ENCODE measurements at places on chromosomes 4 and X.

DNA sequence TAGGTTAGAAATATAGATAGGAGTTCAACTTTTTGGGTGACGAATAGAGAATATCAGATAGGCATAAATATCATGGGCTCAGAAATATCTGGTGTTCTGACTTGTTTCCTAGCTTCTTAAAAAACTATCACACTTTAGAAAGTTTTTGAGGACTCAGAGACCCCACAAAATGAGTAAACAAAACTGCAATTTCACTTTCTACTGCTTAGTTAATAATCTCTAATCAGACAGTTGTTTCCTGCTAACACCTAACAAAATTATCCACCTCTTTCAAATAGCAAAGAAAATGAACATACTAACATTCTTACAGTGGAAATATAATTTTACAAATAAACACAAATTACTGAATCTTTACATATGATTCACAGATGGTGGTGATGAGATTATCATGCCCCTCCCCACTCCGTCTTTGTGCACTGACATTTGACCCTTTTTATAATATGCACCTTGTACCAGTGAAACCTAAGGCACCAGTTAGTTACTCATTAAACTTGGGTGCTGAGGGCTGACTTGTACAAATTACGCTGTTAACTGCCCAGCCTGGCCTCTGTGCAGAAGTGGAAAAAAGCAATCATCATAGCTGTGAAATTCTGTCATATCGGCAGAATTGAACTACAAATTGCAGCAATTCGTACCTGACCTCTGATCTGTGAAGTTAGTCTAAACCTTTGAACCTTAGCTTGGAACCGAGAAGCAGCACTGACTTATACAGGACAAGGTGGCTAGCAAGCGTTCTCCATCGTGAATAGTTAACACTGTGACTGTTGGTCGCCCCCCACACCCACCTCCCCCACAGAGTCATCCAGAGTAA, 138.7 kb downstream of the CHRNA9 start:
- no peak for DNase-seq

GRCh38 chr4:65911720-65912119, 241.4 kb upstream of the EPHA5 start:
- no peak for DNase-seq

DNA sequence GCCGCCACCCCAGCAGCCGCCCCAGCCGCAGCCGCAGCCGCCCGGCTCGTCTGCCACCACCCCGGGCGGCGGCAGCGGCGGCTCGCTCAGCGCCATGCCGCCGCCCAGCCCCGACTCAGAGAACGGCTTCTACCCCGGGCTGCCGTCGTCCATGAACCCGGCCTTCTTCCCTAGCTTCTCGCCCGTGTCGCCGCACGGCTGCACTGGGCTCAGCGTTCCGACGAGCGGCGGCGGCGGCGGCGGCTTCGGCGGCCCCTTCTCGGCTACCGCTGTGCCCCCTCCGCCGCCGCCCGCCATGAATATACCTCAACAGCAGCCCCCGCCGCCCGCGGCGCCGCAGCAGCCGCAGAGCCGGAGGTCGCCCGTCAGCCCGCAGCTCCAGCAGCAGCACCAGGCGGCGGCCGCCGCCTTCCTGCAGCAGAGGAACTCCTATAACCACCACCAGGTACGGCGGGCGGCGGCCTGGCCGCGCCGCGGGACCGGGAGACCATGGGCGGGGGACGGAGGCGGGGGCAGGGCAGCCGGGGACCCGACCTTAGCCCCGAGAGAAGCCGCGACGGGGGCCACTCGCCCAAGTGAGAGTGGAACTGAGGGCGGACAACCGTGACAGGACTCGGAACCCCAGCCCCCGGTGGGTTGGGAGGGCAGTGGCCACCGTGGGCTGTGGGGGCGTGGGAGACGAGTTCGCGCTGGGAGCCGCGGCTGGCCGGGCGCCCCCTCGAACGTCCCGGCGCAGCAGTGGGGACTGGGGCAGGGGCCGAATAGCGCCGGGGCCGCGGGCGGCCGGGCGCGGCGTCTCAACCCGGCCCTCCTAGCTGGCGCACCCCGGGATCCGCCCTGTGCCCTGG, 1.8 kb downstream of the CPEB2 start:
- peak; percentile 10 for DNase-seq

DNA sequence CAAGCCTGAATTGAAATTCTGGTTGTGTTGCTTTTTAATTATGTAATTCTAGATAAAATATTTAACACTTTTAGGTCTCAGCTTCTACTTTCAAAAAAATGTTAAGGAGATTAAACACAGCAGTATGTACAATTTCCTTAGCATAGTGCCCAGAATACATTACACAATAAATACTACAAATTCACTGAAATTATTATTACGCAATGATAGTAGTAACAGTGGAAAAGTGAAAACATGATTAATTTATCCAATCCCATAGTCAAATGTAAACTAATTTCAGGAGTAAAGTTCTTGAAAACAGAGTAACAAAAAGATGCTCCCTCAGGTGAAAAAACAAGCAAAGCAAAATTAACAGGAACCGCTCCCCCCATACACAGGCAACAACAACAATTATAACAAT, 1915.4 kb downstream of the STIM2 start:
- no peak for DNase-seq

- DNase-seq, result no peak
Measured at GRCh38 chrX:10168226-10168625, 11.5 kb downstream of the CLCN4 start.

GRCh38 chr4:25896776-25897539, 17.1 kb upstream of the SMIM20 start:
- DNase-seq, result no peak

GRCh38 chr4:81164126-81164525, 50.9 kb downstream of the PRKG2 start:
- DNase-seq, result no peak

GRCh38 chr4:84631573-84631972, 48.6 kb downstream of the CDS1 start:
- no peak for DNase-seq

GRCh38 chr4:24781999-24782745, 13.2 kb upstream of the SOD3 start:
- DNase-seq, result no peak

GRCh38 chrX:19839770-19840254, 47.6 kb downstream of the SH3KBP1 start:
- DNase-seq, result no peak

GRCh38 chrX:40282946-40283660, 185.3 kb upstream of the BCOR start:
- DNase-seq, result no peak

GRCh38 chr4:38491854-38492478, 172.0 kb upstream of the KLF3 start:
- DNase-seq, result no peak

DNA sequence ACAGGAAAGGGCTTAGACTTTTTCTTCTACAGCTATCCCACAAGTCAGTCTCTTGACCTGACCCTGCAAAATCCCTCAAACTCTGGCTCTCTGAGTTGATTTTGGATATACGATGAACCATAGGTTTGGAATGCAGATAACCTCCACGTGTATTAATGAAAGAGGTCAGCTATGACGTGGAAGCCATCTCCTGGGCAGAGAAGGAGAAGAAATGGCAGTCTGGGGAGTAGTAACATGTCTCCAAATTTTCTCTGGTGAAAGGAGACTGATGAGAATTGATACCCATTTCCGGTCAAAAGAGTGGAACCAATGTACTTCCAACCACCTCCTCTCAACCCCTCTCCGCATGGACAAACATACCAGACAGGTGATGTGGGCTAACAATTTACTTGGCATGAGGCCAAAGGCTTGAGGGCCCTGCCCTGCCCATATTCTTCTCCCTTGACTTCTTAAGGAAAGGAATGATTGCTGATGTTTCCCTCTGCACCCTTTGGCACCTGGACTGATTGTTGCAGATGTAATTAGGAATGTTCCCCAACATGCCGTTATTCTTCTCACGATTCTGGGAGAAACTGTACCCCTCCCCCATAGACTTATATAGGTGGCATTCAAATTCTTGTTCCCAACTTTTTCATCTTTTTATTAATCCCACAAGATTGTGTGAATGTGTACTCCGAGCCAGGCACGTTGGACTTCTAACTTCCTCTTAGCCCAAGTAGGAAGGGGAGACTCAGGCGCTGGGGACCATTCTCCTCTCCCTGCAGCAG, 580 bp upstream of the PLS3 start:
- no peak for DNase-seq

DNA sequence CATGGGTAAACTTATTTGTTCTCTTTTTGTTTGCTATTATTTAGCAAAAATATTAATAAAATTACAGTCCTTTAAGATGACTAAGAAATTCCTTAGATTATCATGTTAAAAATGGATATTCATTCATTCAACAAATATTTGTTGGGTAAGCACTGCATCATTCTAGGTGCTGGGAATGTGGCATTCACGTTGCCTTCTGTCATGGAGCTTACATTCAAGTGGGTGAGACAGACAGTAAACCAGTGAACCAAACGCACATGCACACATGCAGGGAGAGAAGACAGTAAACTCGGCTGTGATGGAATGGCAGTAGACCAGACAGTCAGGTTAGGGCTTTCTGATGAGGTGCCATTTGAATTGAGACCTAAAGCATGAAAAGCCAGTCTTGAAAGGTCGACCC, 91.8 kb downstream of the STOX2 start:
- DNase-seq, result no peak

DNA sequence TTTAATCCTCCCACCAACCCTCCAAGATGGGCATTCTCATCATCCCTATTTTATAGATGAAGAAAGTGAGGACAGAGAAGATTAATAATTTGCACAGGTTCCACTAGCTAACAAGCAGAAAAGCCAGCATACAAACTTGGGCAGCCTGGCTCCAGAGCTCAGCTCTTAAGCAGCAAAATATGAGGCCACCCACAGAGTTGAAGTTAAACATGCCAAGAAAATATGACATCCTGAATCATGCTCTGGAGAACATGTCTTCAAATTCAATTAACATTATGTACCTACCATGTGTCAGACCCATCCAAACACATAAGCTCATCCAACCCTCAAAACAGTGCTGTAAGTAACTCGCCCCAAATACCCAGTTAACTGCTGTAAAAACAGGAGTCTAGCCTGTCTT, 33.9 kb downstream of the USP46 start:
- DNase-seq, result no peak

DNA sequence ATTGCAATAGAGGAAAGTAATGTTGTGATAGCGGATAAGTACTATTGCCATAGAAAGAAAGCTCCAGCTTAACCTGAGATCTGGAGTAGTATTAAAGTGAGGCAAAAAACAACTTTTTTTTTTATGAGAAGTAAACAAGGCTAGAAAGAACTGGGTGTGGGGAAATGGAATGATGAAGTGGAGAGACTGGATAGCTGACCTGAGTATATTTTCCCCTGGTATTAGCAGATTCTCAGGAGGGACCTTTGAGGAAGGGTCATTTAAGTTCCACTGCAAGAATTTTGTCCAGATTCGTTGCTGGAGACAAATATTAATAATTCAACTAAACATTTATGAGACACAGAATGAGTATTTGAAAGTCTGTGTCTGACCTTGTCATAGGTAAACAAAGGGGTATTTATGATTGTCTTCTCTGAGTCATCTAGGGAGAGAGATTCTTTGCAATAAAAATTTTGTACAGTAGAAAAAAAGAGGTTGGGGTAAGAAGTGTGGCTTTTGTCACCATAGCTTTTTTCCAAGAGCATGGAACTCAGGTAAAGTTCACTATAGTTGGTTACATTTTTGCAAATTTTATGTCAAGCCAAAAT, 2095.9 kb downstream of the ARAP2 start:
- DNase-seq, result no peak

DNA sequence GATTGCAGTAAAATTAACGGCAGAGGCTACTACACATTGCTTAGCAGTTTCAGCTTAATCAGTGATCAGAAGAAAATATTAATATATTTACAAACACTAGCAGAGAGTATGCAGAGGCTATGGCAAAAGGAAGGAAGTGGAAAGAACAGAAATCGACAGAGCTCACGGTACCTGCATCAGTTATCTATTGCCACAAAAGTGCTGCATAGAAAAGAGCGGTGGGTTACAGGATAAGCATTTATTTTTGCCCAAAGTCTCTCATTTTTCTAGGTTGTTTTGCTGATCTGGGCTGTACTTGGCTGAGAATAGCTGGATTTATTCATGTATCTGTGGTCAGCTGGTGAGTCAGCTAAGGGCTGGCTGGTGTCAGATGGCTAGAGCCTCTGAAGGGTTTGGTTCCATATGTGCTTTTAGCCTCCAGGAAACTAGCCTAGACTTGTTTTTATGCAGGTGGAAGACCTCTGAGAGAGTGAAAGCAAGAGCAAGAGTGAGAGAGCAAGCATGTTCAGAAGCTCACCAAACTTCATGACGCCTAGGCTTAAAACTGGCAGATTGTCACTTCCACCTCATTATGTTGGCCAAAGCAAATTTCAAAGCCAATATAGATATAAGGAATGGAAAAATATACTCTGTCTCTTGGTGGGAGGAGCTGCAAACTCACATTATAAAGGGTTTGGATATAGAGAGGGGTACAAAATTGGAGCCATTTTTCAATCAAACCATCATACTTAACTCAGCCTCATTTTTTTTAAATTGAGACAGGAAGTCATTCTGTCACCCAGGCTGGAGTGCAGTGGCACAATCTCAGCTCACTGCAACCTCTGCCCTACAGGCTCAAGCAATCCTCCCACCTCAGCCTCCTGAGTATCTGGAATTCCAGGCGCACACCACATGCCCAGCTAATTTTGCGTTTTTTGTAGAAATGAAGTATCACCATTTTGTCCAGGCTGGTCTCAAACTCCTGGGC, 153.2 kb upstream of the RPL34 start:
- no peak for DNase-seq

- no peak for DNase-seq
Measured at GRCh38 chr4:92120810-92121498, 182.8 kb upstream of the GRID2 start.

- DNase-seq, result no peak
Measured at GRCh38 chr4:73404042-73404441, at the start of gene ALB. TSS of gene ALB (plus strand) at chr4:73404287. CDS start at chr4:73404328, 41 bp downstream.

DNA sequence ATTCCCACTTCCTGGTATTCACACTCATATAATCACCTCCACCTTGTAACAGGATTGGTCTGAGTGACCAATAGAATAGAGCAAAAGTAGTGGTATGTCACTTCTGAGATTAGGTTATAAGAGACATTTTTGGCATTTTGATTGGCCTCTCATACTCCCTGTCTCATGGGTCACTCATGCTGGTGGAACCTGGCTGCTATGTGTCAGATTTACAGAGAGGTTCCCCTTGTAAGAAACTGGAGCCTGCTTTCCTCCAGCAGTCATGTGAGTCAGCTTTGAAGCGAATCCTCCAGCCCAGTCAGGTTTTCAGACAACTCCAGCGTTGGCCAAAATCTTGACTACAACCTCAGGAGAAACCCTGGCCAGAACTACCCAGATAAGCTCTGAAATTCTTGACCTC, 2.6 kb upstream of the OTUD4 start:
- DNase-seq, result no peak

GRCh38 chrX:107290019-107290418, 83.6 kb downstream of the DNAAF6 start:
- DNase-seq, result no peak

- no peak for DNase-seq
Measured at GRCh38 chrX:27549688-27550087, 40.5 kb upstream of the DCAF8L2 start.
